Cerebellar nuclear complex (tissue), 1 donor: ENCODE measurements at places on chromosomes 3 and 15.

DNA sequence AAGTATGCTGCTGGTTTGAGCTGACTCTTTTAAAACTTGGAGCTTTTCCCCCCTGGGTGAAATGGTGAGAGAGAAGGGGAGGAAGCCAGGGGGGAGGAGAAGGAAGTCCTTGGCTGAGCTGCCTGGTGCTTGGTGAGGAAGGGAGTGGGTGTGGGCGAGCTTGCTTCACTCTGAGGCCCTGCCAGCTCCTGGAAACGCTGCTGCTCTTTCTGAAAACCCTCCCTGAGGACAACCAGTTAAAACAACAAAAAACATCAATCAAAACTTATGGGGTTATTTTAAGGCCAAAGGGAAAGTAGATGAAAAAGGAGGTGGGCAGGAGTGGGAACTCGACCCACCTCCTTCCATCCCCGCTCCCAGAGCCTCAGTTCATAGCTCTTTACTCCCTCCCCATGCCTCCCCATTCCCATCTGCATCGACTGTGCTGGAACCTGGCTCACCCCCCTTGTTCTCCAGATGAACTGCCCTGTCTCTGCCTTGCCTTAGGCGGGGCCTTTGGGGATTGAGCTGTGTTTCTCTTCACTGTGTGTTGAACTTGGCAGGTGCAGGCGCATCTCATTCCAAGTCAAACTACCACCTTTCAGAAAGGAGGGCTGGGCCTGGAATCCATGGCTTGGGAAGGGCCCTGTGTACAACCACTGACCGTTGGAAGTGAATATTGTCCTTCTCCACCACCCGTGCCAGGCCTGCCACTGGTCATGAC is 166.1 kb downstream of the ZNF621 start:
- no peak for DNase-seq

DNA sequence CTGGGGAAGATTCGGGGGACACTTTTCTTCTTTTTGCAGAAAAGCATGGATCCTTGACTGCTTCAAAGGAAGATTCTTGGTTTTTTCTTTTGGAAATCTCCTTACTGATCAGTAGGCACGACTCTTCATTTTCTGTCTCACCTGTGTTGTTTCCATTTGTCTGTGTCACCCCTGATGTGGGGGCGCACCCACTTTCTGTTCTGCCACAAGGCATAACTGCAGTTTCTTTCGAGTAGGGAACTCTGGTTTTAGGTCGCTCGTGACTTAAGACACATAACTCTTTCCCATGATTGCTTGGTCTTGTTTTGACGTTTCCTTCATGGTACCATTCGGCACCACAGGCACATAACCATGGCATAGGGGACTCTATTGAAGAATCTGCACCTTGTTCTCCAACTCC is 31.3 kb downstream of the RNF168 start:
- no peak for DNase-seq

DNA sequence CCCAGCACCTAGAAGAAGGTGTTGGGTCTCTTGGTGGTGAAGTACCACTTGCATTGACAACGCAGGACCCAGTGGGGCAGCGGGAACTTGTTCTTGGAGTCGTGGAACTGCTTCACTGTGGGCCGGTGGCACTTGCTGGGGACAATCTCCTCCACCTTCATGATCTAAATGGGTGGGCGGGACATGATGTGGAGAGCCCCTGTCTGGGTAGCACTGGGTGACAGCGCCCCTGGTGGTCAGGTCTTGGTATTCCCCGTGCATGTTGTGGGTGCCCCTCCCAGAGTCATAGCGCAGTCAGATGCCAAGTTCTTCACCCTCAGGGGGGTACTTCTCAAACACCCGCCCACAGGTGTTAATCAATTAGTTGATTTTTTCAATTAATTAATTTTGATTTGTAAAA is 60.2 kb downstream of the AGBL1 start:
- DNase-seq, result no peak

- DNase-seq, result no peak
Observed at GRCh38 chr3:3666664-3667063, 132.6 kb upstream of the LRRN1 start.

GRCh38 chr3:113105093-113105449 is 106.3 kb upstream of the BOC start:
- DNase-seq, result no peak

DNA sequence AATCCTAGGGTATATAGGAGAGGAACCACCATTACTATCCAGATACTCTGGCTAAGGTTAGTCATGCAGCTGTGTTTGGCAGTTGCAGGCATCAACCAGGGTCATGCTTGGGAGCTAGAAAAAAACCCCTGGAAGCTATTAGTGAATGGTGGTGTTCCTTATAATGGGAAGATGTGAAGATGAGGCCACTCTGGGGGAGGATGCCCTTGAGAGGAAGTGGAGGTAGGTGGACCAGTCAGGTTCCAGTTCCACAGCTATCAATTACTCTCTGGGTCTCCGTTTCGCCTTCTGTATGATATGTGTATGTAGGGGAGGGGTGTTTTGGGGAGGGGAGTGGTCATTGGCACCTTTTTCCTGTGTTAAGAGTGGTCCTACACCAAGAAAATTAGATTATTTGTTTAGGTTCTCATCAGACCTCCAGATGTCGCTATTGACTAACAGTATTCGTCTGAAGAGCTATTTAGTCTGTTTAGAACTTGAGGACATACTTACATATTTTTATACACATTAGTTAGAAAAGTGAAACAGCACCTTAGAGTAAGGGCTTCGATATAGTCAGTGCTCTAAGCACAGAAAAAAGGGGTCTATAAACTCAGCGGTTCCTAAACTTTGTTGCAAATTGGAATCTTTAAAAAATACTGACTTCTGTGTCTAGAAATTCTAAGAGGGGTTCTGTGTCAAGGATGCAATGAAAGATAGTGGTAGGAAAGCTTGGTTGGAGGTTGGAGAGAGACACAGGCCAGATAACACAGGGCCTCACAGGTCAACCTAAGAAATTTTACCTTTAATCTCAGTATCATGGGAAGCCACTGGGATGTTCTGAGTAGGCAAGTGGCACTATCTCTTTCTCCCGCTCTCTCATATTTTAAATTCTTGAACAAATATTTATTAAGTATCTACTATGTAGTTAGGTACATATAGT is 9.1 kb upstream of the HPS3 start:
- no peak for DNase-seq

- DNase-seq, result no peak
Observed at GRCh38 chr3:109337393-109337792, at the start of gene DPPA4. Gene DPPA4 (minus strand): TSS chr3:109337546. CDS start chr3:109337517, 29 bp downstream.

DNA sequence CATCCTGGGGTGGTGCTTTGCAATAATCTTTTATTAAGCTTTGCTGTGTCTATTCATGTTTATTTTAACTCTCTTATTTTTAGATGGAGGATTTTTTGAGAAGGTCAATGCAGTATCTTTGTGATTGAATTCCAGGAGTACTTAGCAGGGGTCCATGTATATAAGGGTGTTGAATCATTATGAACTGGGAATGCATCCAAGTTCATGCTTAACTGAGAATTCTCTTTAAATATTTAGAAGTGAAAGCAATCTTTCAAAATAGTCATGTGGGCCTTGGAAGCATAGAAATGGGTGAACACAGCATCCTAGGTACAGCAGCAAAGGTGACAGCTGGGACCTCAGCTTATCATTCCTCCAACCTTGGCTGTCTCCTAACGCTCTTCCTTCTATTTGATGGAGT is 27.3 kb downstream of the SPTSSB start:
- no peak for DNase-seq

DNA sequence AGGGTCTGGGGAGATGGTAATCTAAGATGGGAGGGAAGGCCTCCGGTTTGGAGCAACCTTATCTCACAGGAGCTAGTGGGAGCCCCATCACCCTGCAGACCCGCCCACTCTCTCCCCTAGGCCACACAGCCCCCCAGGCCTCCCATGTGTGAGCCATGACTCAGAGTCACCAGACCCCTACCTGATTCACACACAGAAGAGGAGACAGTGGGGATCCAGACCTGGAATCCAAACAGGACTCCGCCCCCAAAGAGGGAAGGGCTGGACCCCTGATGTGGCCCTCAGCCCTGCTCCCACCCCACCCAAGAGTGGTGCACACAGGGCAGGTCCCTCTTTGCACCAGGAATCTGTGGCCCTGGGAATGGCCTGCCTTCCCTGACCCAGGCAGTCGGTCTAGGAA is 97.4 kb downstream of the ADCY5 start:
- DNase-seq, result no peak

DNA sequence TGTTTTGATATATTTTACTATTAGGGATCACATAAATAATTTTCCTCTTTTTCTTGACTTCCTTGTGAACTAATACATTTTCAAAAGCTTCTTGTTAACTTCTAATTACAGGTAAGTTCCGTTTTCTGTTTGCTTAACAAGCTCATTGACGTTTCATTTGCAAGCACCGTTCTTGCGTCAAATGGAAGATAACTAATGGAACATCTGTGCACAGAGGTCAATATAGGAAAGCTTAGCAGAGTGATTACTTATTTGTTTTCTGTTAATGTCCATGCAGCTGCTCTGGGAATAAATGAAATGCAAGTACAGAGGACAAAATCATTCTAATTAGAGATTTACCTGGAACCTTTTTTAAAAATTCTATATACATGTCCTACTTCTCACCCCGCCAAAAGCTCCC is 115.5 kb upstream of the C2CD4B start:
- no peak for DNase-seq

- DNase-seq, result no peak
Observed at GRCh38 chr3:17643691-17644090, 98.7 kb downstream of the TBC1D5 start.

- DNase-seq, result no peak
Observed at GRCh38 chr3:99016452-99016851, 115.0 kb upstream of the DCBLD2 start.

- DNase-seq, result no peak
Observed at GRCh38 chr3:177473184-177473583, 275.9 kb upstream of the TBL1XR1 start.

DNA sequence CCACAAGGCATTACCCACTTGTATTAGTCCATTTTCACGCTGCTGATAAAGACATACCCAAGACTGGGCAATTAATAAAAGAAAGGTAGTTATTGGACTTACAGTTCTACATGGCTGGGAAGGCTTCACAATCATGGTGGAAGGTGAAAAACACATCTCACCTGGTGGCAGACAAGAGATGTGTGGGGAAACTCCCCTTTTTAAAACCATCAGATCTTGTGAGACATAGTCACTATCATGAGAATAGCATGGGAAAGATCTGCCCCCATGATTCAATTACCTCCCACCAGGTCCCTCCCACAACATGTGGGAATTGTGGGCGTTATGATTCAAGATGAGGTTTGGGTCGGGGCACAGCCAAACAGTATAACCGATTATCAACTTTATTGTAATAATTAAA is 17.0 kb upstream of the CMC1 start:
- DNase-seq, result no peak

GRCh38 chr3:122496508-122496907 is 18.2 kb downstream of the KPNA1 start:
- DNase-seq, result no peak

DNA sequence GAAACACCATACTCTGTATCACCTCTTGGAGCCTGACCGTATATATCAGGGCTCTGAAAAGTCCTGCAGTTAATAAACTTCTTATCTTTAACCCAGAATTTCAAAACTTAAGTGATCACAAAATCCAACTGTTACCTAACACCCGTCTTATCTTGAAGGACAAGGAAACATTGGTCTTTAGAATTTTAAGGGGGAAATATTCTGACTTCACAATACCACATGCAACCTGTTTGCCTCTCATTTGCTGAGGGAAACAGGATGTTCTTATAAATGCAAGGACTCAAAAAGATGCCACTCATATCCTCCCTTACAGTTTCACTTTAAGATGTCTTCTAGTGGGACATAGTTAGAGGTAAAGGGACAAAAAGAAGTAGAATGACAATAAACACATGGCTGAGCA is 67.9 kb downstream of the CRTC3 start:
- no peak for DNase-seq

- no peak for DNase-seq
Observed at GRCh38 chr3:99504258-99504657, 134.1 kb upstream of the COL8A1 start.

DNA sequence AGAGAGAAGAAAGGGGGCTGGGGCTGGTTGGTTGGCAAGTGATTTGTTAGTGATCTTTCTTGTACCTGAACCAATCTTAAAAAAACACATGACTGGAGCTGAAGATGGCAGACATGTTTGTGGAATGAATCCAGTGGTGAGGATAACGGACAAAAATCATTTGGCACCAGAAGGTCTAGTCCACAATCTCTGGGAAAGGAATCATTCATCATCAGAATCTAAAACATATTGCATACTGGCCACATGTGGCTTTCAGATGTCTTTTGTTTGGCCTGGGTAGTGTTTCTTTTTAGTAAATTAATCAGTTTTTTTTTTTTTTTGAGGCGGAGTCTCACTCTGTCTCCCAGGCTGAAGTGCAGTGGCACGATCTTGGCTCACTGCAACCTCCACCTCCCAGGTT is 5.0 kb downstream of the NEK11 start:
- no peak for DNase-seq

DNA sequence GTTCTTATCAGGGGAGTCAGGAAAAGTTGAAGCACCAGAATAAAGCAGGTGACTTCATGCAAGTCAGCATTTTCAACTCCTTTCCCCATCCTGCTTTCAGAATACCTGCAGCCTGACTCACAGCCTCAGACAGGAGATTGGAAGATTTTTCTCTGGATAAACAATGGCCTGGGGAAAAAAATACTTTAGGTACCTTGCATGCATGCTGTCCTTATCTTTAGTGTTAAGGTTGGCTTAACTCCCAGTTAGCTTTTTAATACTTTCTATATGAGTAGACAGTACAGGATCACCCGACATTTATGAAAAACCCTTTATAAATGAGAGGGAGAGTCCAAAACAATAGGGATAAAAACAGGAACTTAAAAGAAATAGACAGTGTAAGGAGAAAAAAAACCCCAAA is 53.6 kb downstream of the PAK2 start:
- no peak for DNase-seq

- DNase-seq, result no peak
Observed at GRCh38 chr15:55673287-55673686, 69.7 kb downstream of the PRTG start.

- DNase-seq, result no peak
Observed at GRCh38 chr15:89514596-89515406, 18.4 kb upstream of the RHCG start.

DNA sequence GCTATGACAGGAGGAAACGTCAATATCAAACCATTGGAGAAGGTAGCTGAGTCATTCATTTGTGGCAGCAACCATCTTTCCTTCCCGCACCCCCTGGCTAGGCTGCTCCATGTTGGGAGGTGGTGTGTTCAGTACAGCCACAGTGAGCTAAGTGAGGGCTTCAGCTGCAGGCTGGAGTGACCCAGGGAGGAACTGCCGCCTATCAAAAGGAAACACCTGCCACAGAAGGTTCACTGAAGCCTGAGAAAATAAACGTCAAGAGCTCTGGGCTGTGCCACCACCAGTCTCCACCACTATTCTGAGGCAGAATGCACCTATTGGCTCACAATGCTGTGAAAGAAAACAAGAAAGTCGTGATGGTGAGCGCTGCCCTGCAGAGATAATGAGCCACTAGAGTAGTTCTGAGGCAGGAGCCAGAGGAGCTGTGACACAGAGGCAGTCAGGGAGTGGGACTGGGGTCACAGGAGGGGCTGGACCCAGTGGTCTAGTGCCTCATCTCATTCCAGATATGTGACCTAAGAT is 34.8 kb upstream of the CD47 start:
- DNase-seq, result no peak

- DNase-seq, result no peak
Observed at GRCh38 chr3:55185380-55185779, 257.5 kb upstream of the LRTM1 start.

- no peak for DNase-seq
Observed at GRCh38 chr3:143367171-143367570, 247.6 kb downstream of the CHST2 start.

GRCh38 chr3:62611541-62612240 is 238.3 kb upstream of the FEZF2 start:
- no peak for DNase-seq
